ENCODE measurements at places on chromosomes 12 and 14.

- no peak for DNase-seq
These were observed 650 bp downstream of the LLPH start for GRCh38 chr12:66129934-66130266.

DNA sequence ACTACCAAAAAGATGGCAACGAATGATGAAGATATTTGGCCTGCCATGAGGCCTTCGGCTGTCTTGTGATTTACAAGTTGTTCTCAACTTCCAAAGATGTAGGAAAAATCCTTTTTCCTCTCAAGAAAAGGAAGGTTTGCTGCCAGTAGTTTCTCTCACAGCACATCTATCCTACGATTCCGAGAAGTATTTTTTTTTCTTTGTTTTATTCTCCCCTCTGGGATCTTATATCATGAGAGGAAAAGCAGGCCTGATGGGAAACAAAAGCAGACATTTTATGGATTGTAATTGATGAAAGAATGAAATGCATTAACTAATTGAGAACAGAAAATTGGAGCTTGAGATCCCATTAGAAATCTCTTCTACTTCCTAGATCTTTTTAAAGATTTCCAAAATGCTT is 1197.9 kb upstream of the SEL1L start:
- no peak for DNase-seq

DNA sequence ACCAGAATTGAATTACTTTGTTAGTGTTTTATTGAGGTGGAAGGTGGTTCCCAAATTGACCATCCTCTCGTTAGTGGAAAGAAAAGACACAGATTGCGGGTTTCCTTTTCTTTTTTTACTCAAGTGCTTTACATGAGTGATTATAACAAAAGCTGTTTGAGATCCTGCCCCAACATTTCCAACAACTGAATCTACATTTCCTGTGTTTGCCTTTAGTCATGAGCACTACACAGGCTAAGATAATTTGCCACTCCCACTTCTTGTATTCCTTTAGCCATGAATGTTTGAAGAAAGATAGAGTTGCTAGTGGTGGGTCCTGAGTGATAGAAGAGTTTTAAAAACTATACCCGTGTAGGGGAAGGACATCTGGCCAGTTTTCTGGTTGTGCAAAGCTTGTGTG is 16.0 kb downstream of the RERGL start:
- DNase-seq: no peak

GRCh38 chr12:43237238-43237879 is 314.6 kb downstream of the ADAMTS20 start:
- DNase-seq: no peak

DNA sequence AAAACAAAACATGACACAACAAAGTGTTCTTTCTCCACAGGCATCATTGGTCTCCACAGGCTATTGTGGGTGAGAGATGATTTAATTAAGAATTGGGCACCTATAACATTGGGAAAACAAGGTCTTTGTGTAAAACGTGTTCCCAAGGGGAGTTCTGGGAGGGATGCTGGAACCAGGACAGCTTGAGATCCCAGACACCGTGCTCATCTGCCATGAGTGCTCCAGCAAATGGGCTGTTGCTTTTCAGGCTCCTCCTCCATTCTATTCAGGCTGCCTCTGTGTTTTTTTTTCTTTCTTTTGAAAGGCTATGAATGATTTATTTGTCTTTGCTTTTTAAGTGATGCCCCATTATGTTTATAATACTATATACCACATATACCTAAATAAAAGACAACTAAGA is 122.4 kb downstream of the DACT1 start:
- DNase-seq: no peak

- DNase-seq: no peak
These were observed 388.1 kb upstream of the PRICKLE1 start for GRCh38 chr12:42977451-42978230.

- no peak for DNase-seq
These were observed 167.1 kb downstream of the PIK3C2G start for GRCh38 chr12:18428416-18428815.

GRCh38 chr12:81416571-81416970 is 338.7 kb downstream of the ACSS3 start:
- DNase-seq: no peak

GRCh38 chr12:76252031-76252430 is 96.2 kb downstream of the BBS10 start:
- DNase-seq: no peak

GRCh38 chr12:21715386-21715785 is 57.7 kb upstream of the LDHB start:
- DNase-seq: no peak

- no peak for DNase-seq
These were observed 211.8 kb downstream of the PPM1H start for GRCh38 chr12:62722971-62723680.

Measured in activated CD8-positive, alpha-beta memory T cell treated with anti-CD3 and anti-CD28 coated beads for 1 hour (primary cell).